Trophoblast cell (in vitro differentiated cells and primary cell): ENCODE measurements at places on chromosomes 12 and 14.

DNA sequence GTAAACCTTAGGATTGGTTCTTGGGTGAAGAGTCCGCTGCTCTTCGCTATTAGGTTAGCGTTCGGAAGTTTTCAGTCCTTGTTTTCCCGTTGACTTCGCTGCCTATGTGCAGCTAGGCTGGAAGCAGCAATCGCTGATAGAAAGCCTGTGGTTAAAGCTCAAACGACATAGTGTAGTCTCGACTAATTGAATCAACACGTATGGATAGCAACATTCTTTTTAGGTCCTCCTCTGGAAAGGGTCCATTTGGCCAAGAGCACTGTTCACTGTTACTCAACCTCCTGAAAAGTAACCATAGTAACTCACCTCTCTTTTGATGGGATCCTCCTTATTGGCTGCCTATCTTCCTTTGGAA is 355.5 kb downstream of the SNAPC1 start:
- H3K4me3 ChIP-seq, result no peak overlapping the region
- H3K36me3 ChIP-seq, result no peaks in the 10 kb centered on the region
- DNase-seq, result peak; percentile 5

- no peak overlapping the region for H3K4me3 ChIP-seq
- no peak for DNase-seq
- H3K27me3 ChIP-seq, result no peaks in the 10 kb centered on the region
- no peaks in the 10 kb centered on the region for H3K36me3 ChIP-seq
Measured at GRCh38 chr14:98177551-98177950, 1094.4 kb downstream of the BCL11B start.

GRCh38 chr12:62135553-62136200 is 124.5 kb upstream of the USP15 start:
- no peaks in the 10 kb centered on the region for H3K27me3 ChIP-seq
- H3K27ac ChIP-seq, result no peak overlapping the region
- DNase-seq, result no peak
- no peaks in the 10 kb centered on the region for H3K36me3 ChIP-seq

DNA sequence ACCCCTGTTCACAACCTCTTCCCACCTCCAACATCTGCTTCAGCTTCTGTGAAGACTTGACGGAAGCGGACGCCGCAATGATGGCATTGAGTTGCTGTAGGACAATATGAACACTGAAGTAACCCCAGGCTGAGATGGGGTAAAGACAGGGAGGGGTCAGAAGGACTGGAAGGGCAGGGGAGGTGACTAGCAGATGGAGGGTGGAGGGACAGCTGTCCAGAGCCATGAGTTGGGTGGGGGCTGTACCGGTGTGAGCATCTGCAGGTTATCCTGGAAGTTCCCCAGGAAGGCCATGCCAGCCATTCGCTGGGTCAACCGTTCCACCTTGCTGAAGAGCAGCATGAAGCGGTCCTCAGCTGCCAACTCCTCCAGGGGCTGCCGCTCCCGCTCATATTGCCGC is 26.1 kb downstream of the PRPF40B start:
- no peaks in the 10 kb centered on the region for H3K27me3 ChIP-seq
- no peak for DNase-seq
- no peak overlapping the region for H3K27ac ChIP-seq
- H3K4me1 ChIP-seq, result peaks cover 4% of the 10 kb centered on the region
- peaks cover 23% of the 10 kb centered on the region for H3K36me3 ChIP-seq
- no peak overlapping the region for H3K4me3 ChIP-seq

GRCh38 chr12:56162468-56163290 is 4.5 kb downstream of the MYL6 start:
- DNase-seq, result no peak
- peaks cover 59% of the 10 kb centered on the region for H3K36me3 ChIP-seq
- no peaks in the 10 kb centered on the region for H3K27me3 ChIP-seq
- peaks cover 18% of the 10 kb centered on the region for H3K4me1 ChIP-seq
- H3K4me3 ChIP-seq, result no peak overlapping the region

DNA sequence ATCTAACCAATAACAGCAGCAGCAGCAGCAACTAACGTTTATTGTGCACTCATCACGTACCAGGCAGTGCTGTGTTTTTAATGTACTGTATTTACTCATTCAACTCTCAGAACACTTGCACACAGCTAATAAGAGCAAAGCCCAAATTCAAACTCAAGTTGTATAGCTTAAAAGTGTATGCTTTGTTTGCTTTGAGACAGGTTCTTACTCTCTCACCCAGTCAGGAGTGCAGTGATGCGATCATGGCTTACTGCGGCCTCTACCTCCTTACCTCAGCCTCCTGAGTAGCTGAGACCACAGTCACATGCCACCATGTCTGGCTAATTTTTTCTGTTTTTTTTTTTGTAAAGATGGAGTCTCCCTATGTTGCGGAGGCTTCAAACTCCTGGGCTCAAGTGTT is 105.4 kb downstream of the PAPLN start:
- H3K27ac ChIP-seq, result no peak overlapping the region
- H3K27me3 ChIP-seq, result no peaks in the 10 kb centered on the region
- H3K36me3 ChIP-seq, result no peaks in the 10 kb centered on the region
- no peak overlapping the region for H3K4me3 ChIP-seq
- H3K4me1 ChIP-seq, result peaks cover 6% of the 10 kb centered on the region
